ENCODE measurements at places on chromosomes 5 and 9. TPM values are rescaled to one million over a fixed set of nuclear protein-coding genes. Genes with fewer than 3 reads are reported as not detected.

FRRS1L gene
- not detected for total RNA-seq

ARID3C gene
- not detected for total RNA-seq

RFX3 gene
- total RNA-seq = 11.5 TPM

GPRIN1 gene
- 2.5 TPM for total RNA-seq

IFNA17 gene
- not detected for total RNA-seq

VLDLR gene
- total RNA-seq = 7.2 TPM

ADAMTS2 gene
- total RNA-seq = not detected

Measured in activated CD8-positive, alpha-beta memory T cell treated with anti-CD3 and anti-CD28 coated beads, Interleukin-2, amount 10 ng/mL, durations not matched to agents 7 days and 5 days (primary cell).